Esophagus mucosa (tissue), 1 donor: ENCODE measurements at places on chromosomes 3 and 15. TPM values are rescaled to one million over a fixed set of nuclear protein-coding genes. Genes with fewer than 3 reads are reported as not detected.

NPAP1 gene
- total RNA-seq = not detected

EIF3J gene
- 64.7 TPM for total RNA-seq

CAPN3 gene
- total RNA-seq = 4.5 TPM

TM4SF4 gene
- total RNA-seq = not detected

PROS1 gene
- total RNA-seq = 10.0 TPM

TMEM207 gene
- total RNA-seq = not detected

GRM7 gene
- not detected for total RNA-seq

KLHL25 gene
- 4.8 TPM for total RNA-seq

NEK11 gene
- total RNA-seq = 3.4 TPM

DLEC1 gene
- total RNA-seq = 0.08 TPM

DNA sequence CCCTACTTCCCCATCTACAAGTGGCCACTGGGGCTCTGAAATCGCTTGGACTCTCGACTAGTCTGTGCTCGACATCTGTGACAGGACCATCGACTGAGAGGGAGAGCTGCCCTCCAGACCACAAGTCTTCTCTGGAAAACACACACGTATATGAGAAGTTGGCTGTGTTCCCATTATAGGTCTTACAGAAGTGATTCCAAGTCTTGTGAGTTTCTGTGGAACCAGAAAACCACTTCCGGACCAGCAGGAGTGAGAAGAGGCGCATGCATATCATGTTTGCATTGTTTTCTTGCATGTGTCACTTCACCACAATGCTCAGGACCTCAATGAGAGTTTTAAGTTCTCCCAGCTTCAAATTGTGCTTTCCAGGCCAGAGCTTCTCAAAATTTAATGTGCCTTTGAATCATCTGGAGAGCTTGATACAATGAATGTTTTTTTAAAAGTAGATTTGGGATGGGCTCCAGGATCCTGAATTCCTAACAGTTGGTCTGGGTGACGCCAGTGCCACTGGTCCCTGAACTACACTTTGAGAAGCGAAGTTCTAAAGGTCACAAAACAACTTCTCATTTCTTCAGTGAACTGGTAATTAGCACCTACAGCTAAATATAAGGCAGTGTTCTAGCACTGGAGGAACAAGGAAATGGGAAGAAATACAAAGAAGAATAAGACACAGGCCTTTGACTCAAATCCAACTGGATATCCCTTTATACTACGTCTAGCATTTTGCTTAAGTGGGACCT, 15.7 kb downstream of the LIPC start:
- no peak for ATAC-seq

DNA sequence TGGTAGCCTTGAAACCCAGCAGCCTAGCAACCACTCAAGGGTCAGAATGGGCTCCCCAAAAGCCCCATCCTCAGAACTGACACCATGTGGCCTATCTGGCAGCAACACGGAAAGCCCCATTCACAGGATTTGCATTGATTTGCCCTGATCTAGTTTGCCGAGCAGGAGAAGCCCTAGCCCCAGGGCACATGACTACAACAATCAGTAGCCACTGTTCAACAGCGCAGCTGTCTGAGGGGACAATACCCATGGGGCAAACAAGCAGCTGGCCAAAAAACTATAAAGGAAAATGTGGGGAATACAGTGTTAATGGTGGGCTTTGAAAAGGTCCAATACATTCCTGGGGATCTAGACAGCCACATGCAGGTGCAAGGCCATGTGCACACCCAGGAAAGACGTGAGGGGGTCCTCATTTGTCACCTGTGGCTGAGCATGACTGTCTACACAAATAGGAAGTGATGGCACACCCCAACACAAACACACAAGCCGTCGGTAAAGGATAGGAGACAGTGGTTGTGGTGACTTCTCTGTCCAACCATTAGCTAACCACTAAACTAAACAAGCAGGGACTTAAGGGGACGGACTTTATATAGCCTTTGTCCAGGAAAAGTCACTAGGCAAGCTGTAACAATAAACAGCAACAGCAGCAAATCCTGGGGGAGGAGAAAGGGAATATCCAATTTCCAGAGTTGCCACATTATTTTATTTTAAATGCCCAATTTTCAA, 113.7 kb downstream of the LRIG1 start:
- no peak for ATAC-seq

- no peak for ATAC-seq
Measured at GRCh38 chr3:113914646-113915045, 33.2 kb upstream of the ZDHHC23 start.

DNA sequence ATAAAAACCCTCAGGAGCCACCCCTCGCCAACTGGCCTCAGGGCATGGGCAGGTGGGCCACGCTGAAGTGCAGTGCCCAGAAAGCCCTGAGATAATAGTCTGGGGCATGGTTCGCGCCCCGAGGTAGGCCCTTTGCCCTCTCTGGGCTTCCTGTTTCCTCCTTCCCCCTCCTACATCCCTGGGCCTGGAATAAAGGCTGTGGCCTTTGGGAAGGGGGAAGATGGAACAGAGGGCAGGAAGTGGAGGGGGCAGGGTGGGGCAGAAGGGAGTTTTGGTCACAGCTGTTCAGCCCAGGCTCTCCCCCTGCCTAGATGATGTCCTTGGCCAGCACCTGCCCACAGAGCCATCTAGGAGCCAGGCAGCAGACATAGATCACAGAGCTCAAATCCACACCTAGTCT, 11.3 kb downstream of the CSRNP1 start:
- peak; percentile 0 for ATAC-seq

DNA sequence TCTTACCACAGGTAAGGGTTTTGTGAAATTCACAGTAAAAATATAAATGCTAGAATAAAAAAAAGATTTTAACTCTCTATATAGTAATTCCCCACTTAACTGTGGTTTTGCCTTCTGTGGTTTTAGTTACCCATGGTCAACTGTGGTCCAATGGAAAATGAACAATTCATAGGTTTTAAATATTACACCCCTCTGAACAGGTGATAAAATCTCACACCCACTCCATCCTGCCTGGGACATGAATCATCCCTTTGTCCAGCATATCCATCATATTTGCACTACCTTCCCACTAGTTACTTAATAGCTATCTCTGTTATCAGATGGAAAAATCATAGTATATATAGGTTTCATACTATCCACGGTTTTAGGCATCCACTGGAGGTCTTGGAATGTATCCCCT, 49.2 kb downstream of the HDGFL3 start:
- ATAC-seq = no peak

- no peak for ATAC-seq
Measured at GRCh38 chr15:85804481-85805170, 9.9 kb upstream of the KLHL25 start.

- peak; percentile 62 for ATAC-seq
Measured at GRCh38 chr3:186519021-186519658, 25.0 kb downstream of the CRYGS start.

- no peak for ATAC-seq
Measured at GRCh38 chr3:21694506-21694905, 56.5 kb downstream of the ZNF385D start.

GRCh38 chr3:73379465-73379864, 245.3 kb downstream of the PDZRN3 start:
- ATAC-seq = no peak

- no peak for ATAC-seq
Measured at GRCh38 chr3:30819067-30819798, 75.2 kb downstream of the GADL1 start.

- ATAC-seq = no peak
Measured at GRCh38 chr15:35064576-35065190, 20.4 kb downstream of the NANOGP8 start.

GRCh38 chr3:119880966-119881365, 99.1 kb downstream of the NR1I2 start:
- ATAC-seq = no peak

- ATAC-seq = peak; percentile 86
Measured at GRCh38 chr3:56702490-56703315, 19.6 kb upstream of the TASOR start.

- no peak for ATAC-seq
Measured at GRCh38 chr3:195405651-195406050, 37.2 kb downstream of the ACAP2 start.

- ATAC-seq = no peak
Measured at GRCh38 chr3:50557915-50558314, 9.6 kb downstream of the C3orf18 start.

DNA sequence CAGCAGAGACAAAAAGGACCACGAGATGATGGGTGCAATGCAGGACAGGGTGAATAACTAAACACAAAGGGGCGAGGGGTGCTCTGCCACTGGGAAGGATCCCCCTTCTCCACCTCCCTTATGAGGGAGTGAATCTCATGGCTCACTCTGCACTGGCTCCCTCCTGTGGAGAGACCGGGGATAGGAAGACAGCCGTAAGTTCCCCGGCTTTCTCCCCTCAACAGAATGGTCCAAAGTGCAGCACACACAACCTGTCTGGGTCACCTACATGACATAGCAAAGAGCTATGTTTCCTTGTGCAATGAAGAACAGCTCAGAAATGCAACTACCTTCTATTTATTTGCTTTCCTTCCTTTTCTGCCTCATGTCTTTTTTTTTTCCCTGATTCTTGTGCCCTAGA, 7.8 kb upstream of the ACSBG1 start:
- ATAC-seq = peak; percentile 41

GRCh38 chr3:97871801-97872524, 50.2 kb downstream of the CRYBG3 start:
- ATAC-seq = peak; percentile 95

GRCh38 chr3:188863999-188864406, 307.8 kb upstream of the TPRG1 start:
- no peak for ATAC-seq

DNA sequence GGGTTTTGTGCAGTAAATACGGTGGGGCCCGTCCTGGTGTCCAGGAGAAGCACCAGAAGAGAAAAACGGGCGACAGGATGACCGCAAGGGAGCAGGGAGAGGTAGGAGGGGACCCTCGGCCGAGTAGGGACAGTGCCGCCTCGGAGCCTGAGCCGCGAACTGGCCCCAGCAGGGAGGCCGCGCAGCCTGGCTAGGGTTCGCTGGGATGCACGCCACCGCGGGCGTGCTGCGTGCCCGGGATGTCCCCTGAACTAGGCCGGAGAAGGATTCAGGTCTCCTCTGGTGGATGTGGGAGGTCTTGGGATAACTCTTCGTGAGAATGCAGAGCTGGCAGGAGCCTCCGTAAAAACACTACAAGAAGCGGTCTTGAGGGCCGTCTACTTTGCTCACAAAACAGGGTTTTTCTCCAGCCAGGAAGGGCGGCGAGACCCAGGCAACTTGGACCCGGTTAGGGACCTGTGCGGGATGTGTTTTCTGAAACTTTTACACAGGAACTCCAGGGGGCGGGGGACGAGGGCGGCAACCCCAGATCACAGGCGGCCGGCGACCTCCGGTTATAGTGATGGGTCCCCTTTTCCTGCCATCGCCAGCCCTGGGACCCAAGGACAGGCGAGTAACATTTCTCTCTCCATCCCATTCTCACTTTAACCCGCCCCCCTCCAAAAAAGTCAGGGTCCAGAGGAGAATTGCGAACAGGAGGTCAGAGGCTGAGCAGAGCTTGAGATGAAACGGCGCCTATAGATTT, 35.5 kb downstream of the NR2F2 start:
- ATAC-seq = no peak

DNA sequence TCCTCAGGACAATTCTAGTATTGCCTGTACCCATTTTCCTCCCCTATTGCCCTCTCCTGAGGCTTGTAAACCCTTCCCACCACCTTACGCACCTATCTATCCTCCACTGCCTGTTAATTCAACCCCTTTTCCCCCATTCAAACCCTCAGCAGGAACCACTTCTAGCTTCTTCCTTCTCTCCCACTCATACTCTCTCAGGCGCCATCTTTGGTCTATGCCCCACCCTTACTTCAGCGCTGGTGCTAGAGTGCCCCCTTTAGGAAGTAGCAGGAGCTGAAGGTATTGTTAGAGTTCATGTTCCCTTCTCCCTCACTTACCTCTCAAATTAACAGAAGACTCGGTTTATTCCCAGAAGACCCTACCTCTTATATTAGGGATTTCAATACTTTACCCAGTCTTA, 121.8 kb upstream of the NLGN1 start:
- no peak for ATAC-seq

DNA sequence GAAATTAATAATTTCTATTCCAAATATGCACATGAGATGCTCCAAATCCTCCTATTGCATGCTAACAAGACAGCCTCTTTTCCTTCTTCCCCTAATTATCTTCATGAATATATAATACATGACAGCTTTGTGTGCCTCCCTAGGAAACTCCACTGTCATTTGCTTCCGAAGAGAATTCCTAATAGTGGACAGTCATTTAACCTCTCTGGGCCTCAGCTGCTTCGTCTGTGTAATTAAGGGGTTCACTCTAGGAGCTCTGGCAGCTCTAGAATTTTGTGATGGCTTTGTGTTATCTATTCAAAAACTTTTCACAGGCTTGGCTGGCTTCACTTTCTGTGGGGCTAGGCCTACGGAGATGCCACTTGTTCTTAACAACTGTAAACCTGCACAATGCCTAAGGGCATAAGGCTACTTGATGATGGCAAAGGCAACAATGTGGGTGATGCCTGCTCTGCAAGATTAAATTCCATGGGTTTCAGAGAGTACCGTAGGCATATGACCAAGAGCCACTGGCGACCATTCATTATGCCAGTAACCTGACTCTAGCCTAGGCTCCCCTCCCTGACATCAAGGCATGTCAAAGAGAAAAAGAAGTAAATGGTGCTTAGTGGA, 333.8 kb upstream of the UMPS start:
- no peak for ATAC-seq

DNA sequence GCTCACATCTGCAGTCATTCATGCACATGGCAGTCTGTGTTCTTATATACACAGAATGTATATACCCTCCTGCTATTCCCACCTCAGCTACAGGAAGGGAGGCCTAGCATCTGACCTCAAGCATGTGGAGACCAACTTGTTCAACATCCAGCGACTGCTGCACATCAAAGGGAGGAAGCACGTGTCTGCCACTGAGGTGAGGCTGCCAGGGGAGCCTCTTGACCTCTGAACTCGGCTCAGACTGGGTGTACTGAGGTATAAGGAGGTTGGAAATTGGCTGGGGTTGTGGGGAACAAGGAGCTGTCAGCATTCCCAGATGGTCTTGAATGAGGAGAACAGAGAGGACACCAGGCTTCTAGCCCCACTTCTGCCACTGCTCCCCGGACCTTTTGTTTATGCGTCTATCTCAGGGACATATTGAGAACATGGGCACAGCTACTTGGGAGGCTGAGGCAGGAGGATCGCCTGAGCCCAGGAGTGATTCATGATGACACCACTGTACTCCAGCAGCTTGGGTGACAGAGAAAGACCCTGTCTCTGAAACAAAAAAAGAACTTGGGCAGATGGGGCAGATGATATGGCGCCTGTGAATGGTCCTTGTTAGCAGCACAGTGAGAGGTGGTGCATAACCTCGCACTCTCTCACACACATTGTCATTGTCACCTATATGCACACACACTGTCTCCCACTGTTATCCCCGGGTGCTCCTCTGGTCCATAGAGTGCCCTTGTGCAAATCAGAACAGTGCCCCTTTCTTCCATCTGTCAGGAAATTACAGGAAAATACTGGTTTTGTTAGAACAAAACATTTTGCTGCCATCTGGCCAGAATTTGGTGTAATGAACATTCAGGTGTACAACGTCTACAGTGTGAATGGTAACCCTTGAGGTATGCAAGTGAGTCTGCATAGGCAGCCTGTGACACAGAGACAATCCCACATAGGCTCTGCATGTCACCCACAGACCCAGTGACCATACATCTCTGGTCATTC, 5.4 kb downstream of the VILL start:
- no peak for ATAC-seq
